ENCODE measurements at places on chromosomes 2 and 18.

- DNase-seq = no peak
Measured at GRCh38 chr2:239225871-239226561, 174.8 kb downstream of the HDAC4 start.

GRCh38 chr2:83113953-83114352, 1345.1 kb downstream of the SUCLG1 start:
- no peak for DNase-seq

DNA sequence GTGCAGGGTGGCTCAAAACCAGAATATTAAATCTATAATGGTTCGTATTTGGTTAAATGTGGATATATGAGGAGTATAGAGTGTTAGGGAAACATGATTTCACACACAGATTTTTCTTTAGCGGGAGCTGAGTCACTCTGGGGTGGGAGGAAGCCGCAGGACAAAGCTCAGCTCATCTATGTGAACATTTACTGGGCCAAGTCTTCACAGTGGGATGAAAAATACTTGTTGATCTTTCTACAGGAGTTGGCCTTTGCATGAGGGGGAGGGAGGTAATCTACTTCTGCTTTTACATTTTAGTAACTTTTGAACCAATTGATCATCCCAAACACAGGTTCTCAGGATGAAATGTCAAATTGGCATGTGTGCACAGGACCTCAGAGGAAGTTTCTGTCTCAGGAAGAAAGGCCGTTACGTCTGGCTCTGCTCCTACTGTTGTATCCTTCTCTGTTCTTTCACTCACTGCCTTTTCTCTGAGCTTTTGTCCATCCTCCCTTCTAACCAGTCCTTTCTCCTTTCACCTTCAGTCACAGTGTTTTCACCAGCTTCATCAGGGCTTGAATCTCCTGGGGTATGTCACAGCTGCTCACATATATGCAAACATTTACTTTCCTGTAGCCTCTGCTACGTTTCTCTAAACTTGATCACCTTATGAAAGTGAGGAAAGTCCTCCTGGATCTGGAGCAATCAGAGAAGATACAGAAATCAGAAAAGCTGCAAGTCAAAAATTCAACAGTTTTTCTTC, 943.3 kb upstream of the FANCL start:
- no peak for DNase-seq

- DNase-seq = no peak
Measured at GRCh38 chr18:35158728-35159450, 81.9 kb upstream of the ZNF397 start.

DNA sequence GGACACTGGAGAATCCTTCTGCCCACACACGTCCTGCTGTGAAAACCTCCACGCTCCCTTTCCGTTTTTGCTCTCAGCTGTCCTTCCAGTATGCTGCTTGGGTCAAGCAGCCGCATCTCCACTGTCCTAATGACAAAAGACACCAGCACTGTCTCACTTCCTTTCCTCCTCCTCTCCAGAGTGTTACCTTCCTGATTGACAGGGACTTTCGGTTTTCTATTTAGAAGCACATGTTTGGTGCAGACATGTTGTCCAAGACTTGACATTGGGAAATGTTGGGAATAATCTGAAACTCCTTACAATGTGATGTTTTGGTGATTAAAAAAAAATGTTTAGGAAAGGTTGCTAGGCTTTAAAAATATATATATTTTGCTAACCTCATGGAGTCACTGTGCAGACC, 226.6 kb downstream of the FAM210A start:
- DNase-seq = no peak

DNA sequence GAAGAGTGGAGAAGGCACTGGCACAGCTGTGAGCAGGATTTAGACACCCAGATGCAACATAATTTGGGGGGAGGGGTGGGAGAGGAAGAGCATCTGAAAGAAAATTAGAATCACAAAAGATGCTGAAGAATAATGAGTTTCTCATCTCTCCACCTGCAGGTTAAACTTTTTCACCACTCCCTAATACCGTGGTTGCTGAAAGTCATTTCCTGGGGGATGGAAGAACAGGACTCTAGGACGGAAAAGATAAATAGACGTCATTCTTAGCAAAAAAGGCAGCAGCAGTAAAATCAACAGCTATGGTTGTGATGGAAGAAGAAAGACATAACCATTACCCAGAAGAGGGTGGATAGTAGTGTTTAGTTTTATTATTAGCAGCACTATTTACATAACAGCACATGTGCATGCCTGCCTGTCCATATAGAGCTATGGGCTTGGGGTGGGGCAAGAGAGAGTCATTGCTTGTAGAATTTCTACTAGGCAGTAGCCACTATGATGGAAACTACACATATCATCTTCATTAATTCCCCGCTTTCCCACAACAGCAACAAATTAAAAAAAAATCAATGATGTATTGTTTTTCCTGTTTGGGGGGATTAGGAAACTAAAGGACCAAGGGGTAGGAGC, 212.2 kb downstream of the TRIB2 start:
- DNase-seq = no peak

GRCh38 chr18:25459814-25460213, 107.8 kb upstream of the ZNF521 start:
- DNase-seq = no peak
